ENCODE measurements at places on chromosomes 2 and 18.

DNA sequence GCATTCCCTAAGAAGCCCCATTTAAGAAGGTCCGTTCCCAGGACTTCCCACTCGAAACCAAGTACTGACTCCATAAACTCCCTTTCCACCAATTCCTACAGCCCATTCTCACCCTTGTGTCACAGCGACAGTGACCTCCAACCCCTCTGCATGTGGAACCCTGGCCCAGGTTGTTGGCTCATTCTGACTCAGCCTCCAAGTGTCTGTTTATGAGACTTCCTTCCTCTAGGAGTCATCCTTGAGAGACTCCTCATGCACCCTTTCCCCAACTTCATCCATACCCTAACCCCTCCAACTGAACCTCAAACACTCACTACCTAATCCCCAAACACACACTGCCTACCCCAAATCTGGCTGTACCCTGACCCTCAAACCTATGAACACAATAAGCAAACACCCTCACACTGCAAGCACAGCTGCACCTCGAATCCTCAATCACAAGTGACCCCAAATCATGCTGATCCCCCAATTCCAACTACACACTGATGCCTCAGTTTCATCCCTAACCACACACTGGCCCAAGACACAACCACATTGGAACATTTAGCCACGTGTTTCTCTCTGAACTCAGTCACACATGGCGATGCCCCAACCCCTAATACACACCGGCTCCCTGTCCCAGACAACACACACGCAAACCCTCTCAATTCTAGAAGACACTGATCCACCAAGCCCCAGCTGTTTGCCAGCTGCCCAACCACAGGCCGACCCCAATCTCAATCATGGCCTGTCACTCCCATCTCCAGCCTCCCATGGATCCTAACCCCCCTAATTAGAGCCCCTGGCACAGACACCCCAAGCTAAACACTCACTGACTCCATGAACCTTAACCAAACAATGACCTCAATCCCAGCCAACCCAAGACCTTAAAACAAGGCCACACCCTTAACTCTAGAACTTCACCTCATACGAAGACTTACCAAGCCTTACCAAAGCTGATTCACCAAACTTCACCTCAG lies 219.6 kb downstream of the CYP26B1 start:
- DNase-seq = no peak

DNA sequence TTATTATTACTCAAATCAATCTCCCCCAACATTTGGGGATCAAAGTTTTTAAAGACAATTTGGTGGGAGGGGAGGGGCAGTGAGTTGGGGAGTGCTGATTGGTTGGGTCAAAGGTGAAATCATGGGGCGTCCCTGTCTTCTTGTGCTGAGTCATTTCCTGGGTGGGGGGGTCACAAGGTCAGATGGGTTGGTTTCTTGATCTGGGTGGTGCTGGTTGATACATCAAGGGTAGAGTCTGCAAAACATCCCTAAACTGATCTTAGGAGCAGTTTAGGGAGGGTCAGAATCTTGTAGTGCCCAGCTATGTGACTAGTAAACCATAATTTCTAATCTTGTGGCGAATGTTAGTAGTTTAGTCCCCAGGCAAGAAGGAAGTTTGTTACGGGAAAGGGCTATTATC lies 67.4 kb downstream of the MOGAT1 start:
- DNase-seq = no peak

GRCh38 chr2:23456396-23456795 lies 71.4 kb downstream of the KLHL29 start:
- no peak for DNase-seq

DNA sequence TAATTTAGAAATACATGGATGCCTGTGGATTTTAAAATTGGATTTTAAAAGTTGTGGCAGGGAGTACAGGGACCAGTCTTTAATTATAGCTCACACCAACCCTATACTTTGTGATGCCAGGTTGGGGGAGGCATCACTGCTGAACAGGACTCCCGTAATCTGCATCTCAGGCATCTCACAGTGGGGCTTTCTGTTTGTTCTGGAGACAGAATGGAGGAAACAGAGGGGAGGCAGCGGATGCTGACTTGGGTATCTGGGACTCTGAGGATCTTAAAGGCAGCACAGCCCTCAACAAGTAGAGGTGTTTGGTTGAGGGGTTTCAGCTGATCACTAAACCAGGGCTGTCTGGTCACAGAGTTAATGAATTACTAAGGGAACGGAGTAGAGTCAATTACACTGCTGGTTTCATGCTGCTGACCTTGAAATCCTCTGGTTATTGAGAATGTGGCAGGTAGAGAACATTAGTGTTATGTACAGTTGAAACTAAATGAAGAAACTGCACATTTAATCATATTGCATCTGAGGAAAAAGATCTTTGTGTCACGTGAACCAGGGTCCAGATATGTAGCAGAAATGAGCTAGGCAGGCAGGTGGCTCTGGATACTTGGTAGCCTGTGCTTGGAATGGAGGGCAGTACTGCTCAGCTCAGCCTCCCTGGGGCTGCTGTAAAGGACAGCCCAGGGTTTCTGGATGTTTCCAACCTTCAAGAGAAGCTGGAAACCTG lies 40.3 kb downstream of the FHOD3 start:
- DNase-seq = no peak

GRCh38 chr2:71460595-71461303 lies 7.4 kb downstream of the DYSF start:
- DNase-seq = peak; percentile 56

DNA sequence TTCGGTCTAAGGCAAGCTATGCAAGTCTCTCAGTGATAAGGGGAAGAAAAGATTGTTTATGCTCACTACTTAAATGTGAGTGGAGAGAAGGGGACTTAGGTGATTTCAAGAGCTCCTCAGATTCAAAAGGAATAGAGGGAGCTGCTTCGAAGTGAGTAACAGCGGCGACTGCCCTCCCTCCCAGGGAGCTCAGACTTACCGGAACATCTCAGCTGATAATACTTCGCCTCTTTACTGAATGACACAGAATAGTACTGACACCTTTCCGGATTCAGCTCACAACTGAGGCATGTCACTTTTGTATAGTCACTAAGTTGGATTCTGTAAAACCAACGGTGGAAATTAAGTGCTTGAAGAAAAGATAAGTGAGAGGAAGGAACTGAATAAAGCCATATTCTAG lies 55.5 kb downstream of the DPP4 start:
- DNase-seq = no peak

DNA sequence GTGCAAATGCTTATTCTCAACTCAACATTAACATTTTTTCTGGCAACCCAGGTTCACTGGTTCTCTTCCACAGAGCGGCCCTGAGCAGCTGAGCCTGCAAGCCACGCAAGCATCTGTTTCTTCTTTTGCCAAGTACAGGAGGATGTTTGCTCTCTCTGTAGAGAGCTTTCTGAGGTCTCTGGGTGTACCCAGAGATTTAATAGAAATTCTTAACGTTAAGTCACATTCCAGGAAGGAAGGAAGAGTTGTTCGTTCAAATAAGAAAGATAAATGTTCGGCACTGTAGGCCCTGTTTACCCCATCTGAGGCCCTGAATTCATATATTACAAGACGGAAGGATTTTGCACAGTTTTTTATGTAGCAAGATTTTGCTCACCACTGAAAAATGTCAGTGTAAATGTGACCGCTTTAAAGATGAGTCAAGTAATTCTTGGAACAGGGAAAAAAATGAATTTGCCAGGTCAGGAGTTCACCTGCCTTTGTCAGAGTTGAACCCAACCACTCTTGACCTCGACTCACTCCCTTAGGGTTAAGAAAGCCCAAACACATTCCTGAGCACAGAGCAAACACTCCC lies 30.1 kb downstream of the KCTD18 start:
- DNase-seq = peak; percentile 74

DNA sequence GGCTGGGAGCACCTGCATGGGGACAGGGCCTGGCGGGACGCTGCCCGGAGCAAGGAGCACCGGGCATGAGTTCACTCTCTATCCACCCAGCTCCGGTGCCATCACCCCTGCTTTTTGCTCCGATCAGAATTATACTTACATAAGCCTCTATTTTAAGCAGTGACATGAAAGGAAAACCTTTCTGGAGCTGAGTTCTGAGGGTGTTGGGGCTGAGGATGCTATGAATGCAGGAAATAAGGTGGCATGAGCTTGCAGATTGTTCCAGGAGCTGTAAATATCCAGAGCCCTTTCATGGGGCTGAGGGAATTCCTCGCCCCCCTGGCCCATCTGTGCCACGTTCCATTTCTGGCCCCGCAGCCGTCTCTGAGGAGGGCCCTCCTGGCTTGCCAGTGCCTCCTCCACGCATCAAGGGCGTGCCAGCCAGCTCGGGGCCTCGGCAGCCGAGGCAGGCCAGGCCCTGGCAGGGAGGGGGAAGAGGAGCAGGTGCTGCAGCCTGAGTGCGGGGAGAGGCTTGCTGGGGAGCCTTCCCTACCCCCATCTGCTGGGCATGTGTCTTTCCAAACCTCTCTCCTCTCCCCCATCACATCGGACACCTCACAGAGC lies 91.7 kb upstream of the MCFD2 start:
- no peak for DNase-seq

DNA sequence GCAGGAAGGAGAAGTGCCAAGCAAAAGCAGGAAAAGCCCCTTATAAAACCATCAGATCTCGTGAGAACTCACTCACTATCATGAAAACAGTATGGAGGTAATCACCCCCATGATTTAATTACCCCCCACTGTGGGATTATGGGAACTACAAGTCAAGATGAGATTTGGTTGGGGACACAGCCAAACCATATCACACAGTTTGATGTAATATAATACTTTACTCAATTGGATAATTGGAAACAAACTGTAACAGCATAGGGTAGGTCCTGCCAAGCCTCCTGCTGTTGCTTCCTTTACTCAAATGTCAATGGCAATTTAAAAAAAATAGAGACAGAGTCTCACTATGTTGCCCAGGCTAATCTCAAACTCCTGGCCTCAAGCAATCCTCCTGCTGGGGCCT lies 15.5 kb upstream of the METTL21A start:
- DNase-seq = no peak

DNA sequence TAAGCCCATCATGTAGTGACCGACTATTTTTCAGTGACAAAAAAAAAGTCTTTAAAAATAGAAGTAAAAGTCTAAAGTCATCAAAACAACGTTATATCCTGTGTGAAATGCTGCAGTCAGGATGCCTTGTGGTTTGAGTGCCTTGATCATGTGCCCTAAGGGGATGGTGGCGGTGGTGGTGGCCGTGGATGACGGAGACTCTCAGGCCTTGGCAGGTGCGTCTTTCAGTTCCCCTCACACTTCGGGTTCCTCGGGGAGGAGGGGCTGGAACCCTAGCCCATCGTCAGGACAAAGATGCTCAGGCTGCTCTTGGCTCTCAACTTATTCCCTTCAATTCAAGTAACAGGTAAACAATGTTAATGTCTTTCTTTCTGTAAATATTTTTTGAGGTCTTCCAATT lies at the start of gene CD28:
Gene CD28, plus strand, starts transcription at position 237 of the 400 bp plus-strand sequence. Its CDS starts 58 bp downstream, at position 295.
- DNase-seq = no peak

DNA sequence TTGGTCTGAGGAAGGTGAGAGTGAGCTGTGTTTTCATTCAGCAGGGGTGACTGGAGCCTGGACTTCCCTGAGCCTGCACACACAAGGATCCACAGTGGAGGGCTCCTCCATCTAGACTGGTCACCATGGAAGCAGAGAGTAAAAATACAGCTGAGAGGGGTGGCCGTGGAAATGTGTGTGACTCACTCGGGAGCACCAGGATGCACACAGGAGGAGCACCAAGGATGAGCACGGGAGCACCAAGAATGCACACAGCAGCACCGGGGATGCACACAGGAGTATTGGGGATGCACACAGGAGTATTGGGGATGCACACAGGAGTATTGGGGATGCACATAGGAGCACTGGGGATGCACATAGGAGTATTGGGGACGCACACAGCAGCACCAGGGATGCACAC lies 365.2 kb upstream of the MYT1L start:
- no peak for DNase-seq

GRCh38 chr2:159808032-159808425 lies 10.0 kb upstream of the CD302 start:
- DNase-seq = no peak

DNA sequence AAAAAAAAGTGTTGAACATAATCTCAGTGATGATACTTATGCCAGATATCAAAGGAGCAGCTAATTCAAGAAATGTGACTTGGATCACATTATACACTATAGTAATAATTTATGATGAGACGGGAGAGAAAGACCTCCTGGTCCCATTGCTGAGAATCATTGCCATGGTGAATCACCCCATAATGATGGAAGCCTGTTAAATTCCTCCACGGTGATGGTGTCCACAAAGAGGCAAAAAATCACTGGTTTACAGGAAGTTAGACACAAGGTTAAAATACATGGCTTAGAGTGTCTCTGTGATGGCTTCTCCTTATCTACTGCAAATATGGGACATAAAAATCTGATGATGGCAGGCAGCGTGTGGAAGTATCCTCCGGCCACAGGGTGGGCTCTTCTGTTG lies 210.0 kb downstream of the CDH2 start:
- DNase-seq = no peak

DNA sequence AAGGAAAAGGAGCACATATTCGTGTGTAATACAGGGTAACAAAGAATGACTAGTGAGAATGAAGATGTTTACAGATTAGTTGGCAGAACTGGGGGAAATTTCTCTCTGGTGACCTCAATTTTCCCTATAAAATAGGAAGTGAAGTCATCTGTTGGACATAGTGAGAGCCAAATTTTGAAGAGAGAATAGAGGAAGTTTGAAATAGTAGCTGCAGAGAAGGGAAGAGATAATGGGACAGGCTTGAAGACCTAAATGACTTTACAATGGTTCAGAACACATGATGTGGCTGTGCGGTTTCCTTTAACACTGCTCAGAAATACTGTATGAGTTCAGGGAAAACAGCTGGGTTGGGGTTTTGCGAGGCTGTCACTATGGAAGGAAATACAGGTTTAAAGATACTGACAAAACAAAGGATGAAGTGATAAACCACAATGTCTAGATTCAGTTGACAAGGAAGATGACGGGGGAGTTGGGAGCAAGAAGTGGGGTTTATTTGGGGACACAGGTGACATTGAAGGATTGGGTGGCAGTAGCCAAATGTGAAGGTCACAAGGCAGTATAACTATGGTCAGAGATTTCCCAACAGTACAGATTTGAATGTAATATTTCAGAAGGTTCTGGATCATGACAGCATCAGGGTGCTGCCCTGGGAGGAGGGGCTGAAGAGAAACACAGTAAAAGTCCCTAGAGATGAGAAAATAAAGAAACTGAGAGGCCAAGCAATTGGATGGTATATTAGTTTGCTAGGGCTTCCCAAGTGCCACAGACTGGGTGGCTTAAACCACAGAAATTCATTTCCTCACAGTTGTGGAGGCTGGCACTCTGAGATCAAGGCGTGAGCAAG lies 82.6 kb upstream of the TANK start:
- no peak for DNase-seq

DNA sequence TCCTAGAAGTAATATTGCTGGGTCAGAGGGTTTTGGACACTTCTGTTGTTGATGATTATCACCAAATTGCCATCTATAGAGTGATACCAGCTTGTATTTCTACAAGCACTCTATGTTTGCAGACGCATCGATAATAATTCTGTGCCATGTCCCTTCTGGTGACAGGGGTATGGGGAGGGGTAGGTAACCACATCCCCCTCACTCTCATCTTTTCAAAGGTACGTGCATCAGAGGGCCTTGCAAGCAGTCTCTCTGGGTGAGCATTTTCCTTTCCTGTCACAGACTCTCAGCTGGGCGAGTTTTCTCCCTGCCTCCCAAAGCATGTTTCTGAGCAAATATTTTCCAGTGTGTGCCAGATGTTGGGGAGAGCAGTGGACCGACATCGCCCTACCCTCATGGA lies 98.0 kb downstream of the SMAD7 start:
- no peak for DNase-seq
